Stimulated activated CD4-positive, alpha-beta T cell treated with anti-CD3 and anti-CD28 coated beads, Interleukin-12 subunit alpha, Interleukin-12 subunit beta, amount 100 ng/mL, for 48 hours (primary cell): ENCODE measurements at places on chromosomes 6 and 20.

DNA sequence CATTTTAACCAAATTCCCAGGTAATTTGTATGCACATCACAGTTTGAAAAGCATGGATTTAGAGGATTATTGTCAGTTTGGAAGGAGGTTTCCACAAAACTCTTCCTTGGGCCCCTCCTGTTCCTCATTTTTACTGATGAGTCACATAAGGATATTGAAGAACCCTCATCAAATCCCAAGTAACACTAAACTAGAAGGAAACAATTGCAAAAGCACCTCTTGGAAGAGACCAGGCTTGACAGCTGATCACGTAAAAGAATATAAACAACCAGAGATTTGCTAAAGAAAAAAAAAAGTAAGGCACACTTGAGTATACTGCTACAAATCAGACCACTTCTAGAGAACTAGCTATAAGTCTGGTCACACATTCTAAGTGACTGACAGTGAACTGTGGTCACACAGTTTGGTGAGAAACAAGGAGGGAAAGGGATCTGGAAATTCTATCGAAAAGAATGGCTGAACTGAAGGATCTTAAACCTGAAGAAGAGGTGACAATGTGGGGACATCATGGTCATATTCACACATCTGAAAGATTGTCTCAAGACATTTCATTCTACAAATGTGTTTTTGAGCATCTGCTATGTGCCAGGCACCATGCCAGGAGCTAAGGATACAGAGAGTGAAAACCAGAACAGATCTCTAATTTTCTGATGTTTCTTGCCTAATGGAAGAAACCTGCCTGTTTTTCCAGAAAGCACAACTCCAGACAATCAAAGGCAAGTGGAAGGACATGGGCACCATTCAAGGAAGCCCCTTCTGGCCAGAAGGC lies 24.1 kb downstream of the ZHX3 start:
- no peak for DNase-seq

- no peak for DNase-seq
Measured at GRCh38 chr6:37614059-37614458, 83.6 kb downstream of the MDGA1 start.

DNA sequence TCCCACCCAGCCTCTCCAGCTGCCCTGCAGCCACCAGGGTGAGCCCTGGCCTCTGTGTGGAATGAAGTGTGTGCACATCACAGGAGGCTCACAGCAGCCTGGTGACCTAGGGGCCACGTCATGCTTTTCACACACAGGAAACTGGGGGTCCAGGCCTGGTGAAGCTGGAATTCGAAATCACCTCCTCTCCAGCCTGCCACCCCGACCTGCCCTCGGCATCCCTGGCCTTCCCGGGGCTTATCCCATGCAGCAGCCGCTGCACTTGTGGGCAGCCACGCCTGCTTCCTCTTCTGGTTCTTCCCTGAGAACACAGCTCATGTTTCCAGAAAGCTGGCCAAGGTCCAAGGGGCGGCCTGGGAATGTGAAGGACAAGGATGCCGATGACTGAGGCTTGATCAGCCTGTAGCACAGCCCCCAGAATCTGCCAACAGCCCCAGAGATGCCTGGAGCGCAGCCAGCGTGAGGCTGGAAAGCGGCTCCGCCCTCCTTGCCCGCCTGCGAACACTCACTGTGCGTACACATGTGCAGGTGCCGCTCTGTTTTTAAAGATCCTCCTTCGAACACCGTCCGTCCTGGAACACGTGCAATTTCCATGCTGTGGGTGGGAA lies 4.2 kb upstream of the NTSR1 start:
- DNase-seq, result no peak

DNA sequence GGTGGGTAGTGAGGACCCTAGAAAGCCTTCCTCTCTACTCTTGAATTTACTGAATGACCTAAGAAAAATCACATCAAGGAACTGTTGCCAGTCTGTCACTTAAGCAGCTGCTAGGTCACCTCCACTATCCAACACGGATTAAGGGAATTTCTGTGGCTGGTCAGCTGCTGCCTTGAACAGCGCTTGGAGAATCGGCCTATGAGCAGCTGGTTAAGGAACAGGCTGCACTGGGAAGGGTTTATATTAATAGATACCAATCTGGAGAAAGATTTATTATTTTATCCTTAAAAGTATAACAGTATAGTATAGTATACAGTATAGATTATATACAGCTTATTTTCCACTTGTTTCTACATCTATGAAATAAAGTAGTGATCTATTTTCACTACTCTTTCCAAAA lies 6.5 kb downstream of the PTPRK start:
- no peak for DNase-seq

- no peak for DNase-seq
Measured at GRCh38 chr20:761418-762381, 6.6 kb downstream of the SLC52A3 start.

- DNase-seq, result no peak
Measured at GRCh38 chr20:35293303-35294292, 1.4 kb upstream of the FAM83C start.

GRCh38 chr6:133275213-133275612 lies 34.1 kb downstream of the EYA4 start:
- no peak for DNase-seq

DNA sequence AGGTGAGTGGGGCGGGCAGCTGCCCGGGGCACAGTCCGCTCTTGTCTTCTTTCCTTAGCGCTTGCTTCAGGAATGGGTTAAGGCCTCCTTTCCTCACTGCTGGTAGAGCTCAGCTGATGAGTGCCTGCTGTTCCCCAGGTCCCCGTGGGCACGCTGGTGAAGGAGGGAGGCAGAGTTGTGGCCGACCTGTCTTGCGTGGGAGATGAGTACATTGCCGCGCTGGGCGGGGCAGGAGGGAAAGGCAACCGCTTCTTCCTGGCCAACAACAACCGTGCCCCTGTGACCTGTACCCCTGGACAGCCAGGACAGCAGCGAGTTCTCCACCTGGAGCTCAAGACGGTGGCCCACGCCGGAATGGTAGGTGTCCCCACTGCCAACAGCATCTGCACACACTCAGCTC lies 15.7 kb downstream of the MTG2 start:
- DNase-seq, result no peak

DNA sequence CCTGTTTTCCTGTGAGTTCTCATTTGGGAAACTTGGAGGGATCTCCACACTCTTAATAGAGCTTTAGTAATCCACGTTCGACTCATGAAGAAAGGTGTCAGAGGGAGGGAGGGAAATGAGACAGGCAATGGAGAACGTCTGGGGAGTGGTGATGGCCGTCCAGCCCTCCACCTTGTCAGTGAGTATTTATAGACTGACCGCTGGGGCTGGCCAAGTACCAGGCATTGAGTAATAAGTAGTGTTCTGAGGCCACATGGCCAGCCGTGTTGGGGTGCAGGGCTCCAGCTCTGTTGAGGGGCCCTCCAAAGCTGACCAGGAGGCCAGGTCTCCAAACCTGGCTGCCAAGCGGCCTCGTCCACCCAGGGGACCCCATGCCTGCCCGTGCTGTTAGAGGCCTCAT lies 11.3 kb upstream of the DSN1 start:
- no peak for DNase-seq

DNA sequence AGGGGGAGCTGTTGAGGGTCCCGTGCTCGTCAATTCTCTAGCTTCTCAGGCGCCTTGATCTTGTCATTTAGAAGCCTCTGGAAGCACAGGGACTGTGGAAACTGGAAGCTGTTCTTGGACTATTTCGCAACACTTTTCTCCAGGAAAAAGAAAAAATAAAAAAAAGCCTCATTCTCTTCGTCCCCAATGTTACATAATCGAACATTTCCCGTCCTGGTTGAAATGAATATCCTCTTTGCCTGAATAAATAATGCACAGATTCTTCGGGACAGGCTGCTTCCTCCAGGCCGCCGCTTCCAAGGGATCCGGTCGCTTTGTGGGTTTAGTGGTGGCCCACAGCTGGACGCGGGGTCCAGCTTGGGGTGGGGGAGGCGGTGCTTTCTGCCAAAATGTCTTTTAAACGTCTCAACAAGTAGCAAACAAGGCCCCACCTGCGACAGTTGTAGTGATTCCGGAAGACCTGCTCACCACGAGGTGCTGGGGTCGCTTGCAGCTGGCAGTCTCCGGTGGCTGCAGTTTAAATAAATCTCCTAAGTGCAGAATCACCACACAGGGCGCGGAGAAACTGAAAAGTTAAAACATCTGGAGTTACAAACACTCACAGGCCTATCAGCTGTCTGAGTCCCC lies 125.9 kb upstream of the ESR1 start:
- DNase-seq, result no peak

GRCh38 chr6:151610326-151610725 lies 116.5 kb downstream of the CCDC170 start:
- DNase-seq, result no peak

GRCh38 chr6:130507666-130508028 lies 141.8 kb downstream of the TMEM200A start:
- DNase-seq, result no peak

- DNase-seq, result no peak
Measured at GRCh38 chr20:22863826-22864225, 171.3 kb upstream of the SSTR4 start.

GRCh38 chr20:43265449-43265848 lies 75.7 kb upstream of the PTPRT start:
- no peak for DNase-seq

DNA sequence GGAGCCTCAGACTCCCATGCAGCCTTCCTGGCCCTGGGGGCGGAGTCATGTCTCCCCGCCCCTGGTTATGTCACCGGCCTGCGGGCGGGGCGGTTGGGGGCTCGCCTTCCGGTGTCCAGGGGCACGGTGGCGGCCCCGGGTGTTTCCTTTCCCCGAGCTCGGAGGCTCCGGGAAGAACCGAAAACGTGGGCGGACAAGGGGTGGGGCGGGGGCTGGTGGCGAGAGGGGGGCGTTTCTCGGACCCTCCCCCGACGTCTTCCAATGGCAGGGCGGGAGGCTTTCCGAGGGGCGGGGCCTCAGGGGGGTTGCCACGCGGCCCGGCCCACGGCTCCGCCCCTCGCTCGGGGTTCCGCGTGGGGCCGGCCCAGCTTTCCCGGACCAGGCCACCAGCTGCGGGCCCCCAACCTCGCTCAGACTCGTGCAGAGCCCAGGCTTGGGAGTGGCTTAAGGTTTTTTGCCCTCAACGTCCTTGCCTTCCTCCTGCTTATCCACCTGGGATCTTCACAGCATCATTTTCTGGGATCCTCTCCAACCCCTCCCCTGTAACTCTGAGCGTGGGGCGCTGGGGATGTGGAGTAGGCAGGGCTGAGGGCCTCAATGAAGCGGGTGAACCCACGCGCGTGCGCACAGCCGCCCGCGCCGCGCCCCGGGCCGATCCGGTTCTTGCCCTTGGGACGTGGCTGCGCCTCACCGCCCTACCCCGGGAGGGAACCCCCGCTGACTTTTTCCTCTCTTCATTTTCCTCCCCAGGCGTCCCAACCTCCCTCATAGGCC lies 2.1 kb upstream of the NRN1 start:
- peak; percentile 54 for DNase-seq

DNA sequence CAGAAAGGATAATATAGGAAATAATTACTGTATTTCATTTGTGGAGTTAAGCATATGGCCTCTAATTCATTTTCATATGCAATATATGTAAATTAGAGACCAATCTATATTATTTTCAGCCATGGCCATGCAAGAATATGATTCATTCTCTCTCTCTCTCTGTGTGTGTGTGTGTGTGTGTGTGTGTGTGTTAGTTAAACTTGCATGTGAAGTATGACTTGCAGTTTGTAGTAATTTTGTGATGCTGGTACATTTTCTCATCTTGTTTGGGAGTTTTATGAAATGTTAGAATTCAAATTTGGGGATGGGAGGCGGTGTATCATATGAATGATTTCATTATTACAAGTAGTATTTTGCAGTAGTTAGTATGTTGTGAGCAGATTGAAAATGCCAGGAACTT lies 74.8 kb downstream of the JARID2 start:
- no peak for DNase-seq

- no peak for DNase-seq
Measured at GRCh38 chr6:134495203-134495889, 177.4 kb upstream of the SGK1 start.

DNA sequence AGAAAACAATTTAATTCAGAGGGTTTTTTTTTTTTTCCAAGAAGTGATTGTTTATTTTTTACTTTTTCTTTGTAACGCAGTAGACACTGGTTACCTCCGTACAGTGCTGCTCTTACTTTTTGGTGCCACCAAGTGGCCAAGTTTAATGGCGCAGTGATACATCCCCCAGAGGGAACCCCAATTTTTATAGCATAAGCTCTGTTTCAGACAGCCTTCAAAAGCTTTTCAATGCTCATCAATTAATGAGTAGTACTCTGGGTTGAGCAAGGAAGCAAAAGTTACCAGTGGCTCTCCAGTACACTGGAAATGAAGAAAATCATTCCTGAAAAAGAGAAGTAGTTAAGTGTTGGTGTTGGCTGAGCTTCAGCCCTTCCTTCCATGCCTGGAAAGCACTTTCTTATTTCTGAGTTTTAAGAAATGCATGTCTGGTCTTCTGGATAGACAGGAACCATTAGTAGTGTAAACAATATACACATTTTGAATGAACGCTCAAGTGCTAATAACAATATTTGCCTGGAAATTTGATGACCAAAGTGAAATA lies 129.1 kb upstream of the SMLR1 start:
- DNase-seq, result peak; percentile 37

- peak; percentile 76 for DNase-seq
Measured at GRCh38 chr6:31652925-31653724, 664 bp upstream of the BAG6 start.

DNA sequence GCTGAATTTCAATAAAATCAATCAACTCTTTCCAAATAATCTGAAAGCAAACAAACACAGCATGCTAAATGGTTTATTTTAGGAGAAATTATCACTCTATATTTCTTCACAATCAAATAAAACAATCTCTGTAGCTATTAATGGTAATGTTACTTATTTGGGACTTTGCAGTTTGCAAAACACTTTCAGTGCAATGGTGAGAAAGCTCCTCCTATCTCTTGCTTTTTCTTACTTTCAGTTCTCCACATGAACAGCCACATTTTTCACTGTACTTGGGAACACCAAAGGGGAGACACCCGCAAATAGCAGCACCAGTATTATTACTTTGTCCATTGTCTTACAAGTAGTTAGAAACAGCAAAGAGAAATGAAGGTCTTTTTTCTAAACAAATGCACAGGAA lies 92.4 kb downstream of the DST start:
- DNase-seq, result no peak
